Activated CD4-positive, alpha-beta T cell treated with anti-CD3 and anti-CD28 coated beads for 36 hours (primary cell): ENCODE measurements at places on chromosomes 5 and 9.
A peak's percentile ranks its signal among the peaks of the same experiment; 100 is the strongest.

GRCh38 chr5:176877793-176878331 is 21.3 kb downstream of the HK3 start:
- no peak for DNase-seq
- peaks cover 7% of the 10 kb centered on the region for H3K4me1 ChIP-seq
- H3K27ac ChIP-seq: no peak overlapping the region
- no peaks in the 10 kb centered on the region for H3K36me3 ChIP-seq

DNA sequence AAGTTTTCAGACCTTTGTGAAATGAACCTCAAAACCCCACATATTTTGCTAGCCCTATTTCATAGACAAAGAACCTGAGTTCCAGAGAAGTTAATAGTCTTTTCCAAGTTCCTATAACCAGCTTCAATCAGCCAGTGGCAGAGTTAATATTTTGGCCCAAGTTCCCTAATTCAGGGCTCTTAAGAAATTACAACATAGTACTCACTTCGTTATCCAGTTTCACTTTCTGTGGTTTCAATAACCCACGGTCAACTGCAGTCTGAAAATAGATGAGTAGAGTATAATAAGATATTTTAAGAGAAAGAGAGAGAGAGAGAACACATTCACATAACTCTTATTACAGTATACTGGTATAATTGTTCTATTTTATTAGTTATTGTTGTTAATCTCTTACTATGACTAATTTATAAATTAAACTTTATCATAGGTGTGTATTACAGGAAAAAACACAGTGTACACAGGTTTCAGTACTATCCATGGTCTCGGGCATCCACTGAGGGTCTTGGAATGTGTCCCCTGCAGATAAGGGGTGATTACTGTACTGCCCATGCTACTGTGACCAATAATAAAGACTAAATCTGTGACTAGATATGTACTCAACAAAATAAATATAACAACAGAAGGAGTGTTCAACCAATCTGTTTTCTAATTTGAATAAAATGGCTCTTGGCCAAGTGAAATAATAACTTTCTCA is 9.3 kb upstream of the MYOT start:
- no peak for DNase-seq
- peaks cover 17% of the 10 kb centered on the region for H3K4me1 ChIP-seq
- H3K27ac ChIP-seq: no peak overlapping the region
- H3K4me3 ChIP-seq: peak overlapping the region; percentile 44
- peaks cover under 1% of the 10 kb centered on the region for H3K36me3 ChIP-seq

DNA sequence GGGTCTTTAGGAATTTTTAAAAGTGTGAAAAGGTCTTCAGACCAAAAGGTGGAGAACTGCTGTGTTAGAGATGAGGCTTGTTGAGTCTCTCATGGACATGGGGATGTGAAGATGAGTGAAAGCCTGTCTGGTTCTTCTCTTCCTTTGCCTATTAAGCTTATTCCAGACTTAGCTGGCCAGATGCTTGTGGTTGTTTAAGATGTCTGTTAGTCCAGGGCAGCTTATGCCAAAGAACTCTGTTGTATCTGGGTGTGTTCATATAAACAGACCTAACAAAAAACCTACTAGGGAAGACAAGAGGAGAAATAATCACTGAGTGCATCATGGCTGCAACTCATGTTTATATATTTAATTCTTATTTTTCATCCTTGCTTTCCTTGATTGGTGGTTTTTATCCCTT is 57.5 kb upstream of the NCS1 start:
- no peaks in the 10 kb centered on the region for H3K27me3 ChIP-seq
- peaks cover 17% of the 10 kb centered on the region for H3K36me3 ChIP-seq
- DNase-seq: no peak
- H3K27ac ChIP-seq: no peak overlapping the region
- H3K4me3 ChIP-seq: no peak overlapping the region

DNA sequence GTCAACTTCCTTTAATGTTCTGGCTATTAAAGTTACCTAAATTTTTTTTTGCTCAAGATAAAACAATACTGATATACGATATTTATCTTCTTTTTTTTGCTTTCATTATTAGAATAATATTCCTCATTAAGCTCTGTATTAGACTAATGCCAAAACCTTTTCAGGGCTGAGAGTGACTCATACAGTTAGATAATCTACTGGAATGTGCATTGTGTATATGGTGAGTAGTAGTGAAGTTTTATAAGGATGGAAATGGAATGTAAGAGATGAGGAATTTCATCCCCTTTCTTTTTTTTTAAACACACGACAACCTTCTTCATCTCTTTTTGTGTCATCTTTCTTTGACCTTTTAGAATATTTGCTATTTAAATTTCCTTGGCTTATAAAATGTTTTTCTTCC is 268.6 kb downstream of the ISL1 start:
- H3K27ac ChIP-seq: no peak overlapping the region
- no peak overlapping the region for H3K4me3 ChIP-seq
- no peaks in the 10 kb centered on the region for H3K36me3 ChIP-seq

GRCh38 chr5:129249886-129250285 is 155.3 kb downstream of the ISOC1 start:
- no peaks in the 10 kb centered on the region for H3K36me3 ChIP-seq
- DNase-seq: no peak
- no peaks in the 10 kb centered on the region for H3K27me3 ChIP-seq
- no peak overlapping the region for H3K27ac ChIP-seq
- no peak overlapping the region for H3K4me3 ChIP-seq

GRCh38 chr9:137679249-137679648 is 60.4 kb downstream of the EHMT1 start:
- peaks cover 18% of the 10 kb centered on the region for H3K4me1 ChIP-seq
- no peak for DNase-seq
- H3K27me3 ChIP-seq: no peaks in the 10 kb centered on the region

DNA sequence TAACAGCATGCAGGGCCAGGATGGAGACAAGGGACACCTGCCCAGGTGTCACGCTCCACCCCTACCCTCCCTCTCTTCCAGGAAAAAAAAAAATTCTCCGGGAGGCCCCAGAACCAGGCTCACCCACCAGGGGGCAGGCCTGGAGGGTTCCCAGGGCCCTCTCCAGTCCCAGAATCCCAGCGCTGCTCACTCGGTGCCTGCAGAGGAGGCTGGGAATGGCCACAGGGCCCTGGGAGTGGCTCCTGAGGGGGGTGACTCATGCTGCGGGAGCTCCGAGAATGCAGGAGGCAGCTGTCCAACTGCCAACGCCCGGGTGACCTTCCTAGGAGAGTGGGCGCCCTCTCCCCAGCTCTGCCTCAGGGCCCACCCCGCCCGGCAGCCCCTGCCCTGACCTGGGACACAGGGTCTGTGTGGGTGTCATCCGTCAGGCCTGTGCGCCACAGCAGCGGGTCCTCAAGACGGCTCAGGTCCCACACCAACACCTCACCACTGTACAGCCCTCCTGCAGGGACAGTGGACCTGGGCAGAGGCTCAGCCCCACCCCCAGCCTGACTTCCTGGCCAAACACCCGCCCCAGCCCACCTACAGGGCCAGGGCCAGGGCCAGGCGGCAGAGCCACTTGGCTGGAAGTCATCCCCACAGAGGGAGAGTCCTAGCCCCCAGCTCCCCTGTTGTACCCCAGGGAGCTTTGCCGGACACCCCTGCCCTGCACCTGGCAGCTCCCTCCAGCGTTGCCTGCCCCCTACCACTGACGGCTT is 21.2 kb downstream of the DYNC2I2 start:
- H3K36me3 ChIP-seq: peaks cover 31% of the 10 kb centered on the region
- no peak overlapping the region for H3K4me3 ChIP-seq
- no peak overlapping the region for H3K27ac ChIP-seq
- DNase-seq: no peak
- no peaks in the 10 kb centered on the region for H3K27me3 ChIP-seq
- H3K4me1 ChIP-seq: no peaks in the 10 kb centered on the region

DNA sequence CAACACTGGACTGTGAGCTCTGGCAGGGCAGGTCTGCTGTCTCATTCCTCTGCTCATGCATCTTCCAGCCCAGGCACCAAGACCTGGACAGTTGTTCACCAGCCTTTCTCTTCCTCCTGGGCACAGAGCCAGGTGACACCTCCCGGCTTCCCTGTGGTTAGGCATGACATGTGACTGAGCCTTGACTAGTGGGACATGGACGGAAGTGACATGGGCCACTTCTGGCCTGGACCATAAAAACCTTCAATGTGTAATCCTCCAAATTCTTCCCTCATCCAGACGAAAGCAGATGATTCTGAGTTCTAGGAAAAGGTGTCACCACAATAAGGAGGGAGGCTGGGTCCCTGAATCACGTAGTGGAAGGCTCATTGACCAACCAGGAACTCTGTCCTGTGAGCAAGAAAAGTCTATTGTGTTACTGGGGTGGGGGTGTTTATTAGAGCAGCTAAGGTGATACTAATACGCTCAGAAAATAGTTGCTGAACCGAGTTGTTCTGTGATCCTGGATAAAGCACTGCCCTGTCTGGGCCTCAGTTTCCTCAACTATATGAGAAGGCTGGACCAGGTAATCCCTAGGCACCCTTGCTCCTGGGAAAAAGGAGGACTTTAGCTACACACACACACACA is 26.6 kb upstream of the CRB2 start:
- no peaks in the 10 kb centered on the region for H3K36me3 ChIP-seq
- no peaks in the 10 kb centered on the region for H3K27me3 ChIP-seq
- no peak overlapping the region for H3K27ac ChIP-seq
- H3K4me1 ChIP-seq: peaks cover 17% of the 10 kb centered on the region
